ENCODE measurements at places on chromosomes 2 and 18.

DNA sequence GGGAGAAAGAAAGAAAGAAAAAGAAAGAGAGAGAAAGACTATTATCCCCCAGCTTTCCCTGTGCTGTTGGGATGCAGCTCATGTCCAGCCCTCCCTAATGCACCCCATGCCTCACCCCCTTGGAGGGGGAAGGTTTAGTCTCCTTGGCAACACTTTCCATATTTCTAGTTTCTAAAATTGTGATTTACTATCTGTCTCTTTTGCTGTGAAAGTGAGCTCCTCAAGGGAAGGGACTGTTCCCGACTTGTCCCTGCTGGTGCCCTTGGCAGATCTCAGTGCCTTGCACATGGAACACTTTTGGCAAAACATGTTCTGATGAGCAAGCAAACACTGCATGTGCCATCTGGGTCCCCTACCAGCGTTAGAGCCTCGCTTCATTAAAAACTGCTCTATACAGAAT lies 11.7 kb upstream of the NAPG start:
- DNase-seq: no peak

GRCh38 chr2:239543702-239544101 lies 142.9 kb upstream of the HDAC4 start:
- no peak for DNase-seq

GRCh38 chr18:75248426-75249174 lies 38.0 kb downstream of the TSHZ1 start:
- DNase-seq: no peak

GRCh38 chr2:137172162-137172561 lies 406.8 kb downstream of the THSD7B start:
- no peak for DNase-seq

DNA sequence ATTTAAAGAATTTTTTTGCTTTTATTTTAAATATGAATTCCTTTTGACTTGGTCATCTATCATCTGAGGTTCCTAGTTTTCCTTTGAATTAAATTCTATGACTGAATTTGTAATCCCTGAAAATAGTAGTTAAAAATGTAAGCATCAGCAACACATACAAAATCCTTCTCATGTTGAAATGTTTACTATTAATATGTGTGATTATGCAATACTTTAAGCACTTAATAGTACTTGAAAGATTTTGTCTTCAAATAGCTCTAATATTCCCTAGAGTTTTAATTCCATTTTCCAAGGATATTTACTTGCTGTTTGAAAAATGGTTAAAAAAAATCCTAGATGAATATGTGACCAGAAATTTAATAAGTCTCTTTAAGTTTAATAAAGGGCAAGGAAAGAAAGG lies 26.6 kb upstream of the SPATS2L start:
- DNase-seq: no peak
